ENCODE measurements at places on chromosomes 7 and 10.

DNA sequence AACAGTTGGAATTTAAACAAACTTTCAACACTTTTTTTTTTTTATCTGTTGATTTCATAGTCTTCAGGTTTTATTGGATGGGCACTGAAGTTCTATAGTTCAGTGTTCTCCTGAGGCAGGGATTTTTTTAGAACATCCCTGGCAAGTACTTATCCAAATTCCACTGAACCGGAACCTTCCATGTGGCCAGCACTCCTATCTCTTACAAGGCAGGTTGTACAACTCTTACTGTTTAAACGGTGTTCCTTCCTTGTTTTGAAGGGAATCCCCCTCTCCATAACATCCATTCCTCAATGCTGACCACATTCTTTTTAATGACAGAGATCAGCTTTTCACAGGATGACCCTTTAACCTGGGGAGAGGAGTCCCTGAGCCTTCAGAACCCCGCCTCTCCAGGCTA lies 238.9 kb upstream of the CTBP2 start:
- no peak for DNase-seq

- DNase-seq: peak; percentile 56
Observed at GRCh38 chr7:84372712-84373111, 178.1 kb upstream of the SEMA3A start.

DNA sequence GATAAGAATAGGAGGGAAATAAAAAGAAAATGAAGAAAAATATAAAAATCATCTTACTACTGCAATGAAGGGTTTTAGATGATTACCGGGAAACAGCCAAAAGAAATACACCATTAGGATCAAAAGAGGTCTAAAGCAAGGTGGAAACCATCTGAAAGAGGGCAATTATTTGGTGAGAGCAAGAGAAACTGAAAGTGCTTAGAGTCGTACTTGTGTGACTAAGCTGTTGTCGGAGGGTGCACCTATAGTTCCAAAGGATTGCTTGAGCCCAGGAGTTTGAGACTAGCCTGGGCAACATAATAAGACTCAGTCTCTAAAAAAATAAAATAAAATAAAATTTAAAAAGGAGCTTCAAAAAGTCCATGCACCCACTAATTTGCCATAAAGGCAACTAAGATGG lies 169.5 kb downstream of the DKK1 start:
- no peak for DNase-seq

GRCh38 chr10:88004451-88004850 lies 141.0 kb downstream of the PTEN start:
- DNase-seq: peak; percentile 30

DNA sequence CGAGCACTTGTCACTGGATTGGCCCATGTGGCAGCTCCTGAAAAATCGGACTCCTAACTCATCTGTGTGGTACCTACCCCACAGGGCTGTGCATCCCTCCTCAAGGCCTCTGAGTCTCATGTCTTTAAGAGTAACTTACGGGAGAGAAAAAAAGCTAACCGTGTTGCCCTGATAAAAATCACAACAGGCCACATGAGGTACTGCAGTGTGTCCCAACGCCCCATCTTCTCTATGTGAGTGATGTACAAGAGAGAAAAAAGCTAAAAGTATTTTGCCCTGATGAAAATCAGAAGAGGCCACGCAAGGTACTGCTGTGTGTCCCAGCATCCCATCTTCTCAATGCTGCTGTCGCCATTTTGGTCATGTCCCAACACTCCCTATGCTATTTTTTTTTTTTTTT lies 41.2 kb upstream of the ADRB1 start:
- DNase-seq: no peak

DNA sequence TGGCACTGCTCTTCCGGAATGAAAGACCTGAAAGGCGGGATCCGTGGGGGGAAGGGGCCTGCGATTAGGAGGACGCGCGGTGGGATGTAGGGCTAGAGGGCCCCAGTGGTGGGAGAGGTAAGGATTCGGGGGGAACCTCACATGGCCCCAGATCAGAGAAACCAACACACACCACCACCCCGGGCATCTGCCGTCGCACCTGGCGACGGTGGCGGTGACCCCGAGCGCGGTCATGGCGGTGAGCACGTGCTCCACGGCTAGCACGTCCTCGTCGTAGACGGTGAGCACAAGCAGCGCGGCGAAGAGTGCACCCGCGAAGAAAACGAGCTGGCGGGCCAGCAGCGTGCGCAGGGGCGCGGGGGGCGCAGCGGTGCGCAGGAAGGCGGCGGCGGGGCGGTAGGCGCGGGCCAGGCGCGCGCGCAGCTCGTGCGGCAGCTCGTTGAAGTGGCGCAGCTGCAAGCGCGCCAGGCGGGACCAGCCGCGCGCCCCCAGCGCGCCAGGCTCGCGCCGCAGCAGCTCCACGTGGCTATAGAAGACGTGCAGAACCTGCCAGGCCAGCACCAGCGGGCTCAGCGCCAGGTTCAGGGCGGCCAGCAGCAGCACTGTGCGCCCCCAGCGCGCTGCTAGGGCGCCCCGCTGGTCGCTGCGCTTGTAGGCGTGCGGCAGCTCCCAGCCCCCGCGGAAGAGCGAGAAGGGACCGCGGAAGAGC lies 5.7 kb downstream of the ATG9B start:
- no peak for DNase-seq

DNA sequence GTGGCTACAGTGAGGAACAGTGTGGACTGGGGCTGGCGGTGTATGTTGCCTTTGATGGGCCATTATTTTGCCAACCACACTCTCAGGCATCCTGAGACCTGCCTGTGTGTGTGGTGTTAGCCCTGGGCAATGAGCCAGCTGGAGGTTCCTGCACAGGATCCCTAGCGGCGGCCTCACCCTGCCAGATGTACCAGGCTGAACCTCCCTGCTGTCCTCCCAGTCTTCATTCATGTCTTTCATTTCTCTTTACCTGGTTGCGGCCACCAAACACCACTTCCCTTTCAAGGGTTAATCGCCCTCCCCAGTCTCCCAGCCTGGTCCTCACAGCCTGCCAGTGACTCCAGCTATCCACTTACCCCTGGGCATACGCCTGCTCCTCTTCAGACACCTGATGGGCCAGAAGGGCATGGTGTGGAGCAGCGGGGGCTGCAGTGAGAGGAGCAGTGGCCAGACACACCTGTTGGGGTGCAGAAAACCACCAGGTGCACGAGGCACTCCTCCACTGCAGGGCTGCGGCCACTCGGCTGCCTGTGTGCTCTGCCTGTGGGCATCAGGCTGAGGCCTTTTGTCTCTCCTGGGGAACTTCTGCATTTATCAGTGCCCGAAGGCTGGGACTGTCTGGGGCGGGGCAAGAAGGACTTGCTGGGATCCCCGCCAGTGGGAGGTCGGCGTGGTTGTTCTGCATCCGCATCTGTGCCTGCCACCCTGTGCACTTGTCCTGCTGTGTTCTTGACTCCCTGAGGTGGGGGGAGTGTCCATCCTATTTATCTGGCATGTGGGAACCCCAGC lies 111.6 kb downstream of the ARHGAP22 start:
- no peak for DNase-seq

DNA sequence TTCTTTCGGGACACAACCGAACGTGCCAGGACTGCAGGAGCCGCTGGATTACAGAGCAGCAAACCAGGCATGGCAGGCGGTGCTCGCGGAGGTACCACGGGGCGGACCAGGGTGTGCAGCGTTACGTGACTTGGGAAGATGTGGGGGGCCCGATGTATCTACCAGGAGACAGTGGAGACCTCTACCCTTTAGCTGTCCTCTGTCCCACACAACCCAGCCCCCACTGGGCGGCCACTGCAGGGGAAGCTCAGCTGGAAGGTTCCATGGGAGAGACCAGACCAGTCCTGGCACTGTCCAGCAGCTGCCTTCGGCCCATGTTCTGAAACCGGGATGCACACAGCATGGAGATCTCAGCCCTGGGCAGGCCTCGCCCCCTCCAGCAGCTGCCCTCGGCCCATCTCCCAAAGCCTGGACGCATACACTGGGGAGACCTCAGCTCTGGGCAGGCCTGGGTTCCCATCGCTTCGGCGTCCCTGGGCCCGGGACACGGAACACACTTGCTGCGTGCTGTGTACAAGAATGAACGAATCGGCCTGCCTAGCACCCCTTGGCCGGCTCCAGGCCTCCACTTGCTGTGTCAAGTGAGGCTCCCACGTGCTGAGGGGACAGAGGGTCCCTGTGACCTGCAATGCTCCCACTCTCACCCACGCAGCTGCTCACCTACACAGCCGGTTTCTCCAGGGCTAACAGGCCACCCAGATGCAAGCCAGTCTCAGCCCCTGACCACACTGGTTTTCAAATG lies 177.4 kb downstream of the ELFN1 start:
- no peak for DNase-seq

DNA sequence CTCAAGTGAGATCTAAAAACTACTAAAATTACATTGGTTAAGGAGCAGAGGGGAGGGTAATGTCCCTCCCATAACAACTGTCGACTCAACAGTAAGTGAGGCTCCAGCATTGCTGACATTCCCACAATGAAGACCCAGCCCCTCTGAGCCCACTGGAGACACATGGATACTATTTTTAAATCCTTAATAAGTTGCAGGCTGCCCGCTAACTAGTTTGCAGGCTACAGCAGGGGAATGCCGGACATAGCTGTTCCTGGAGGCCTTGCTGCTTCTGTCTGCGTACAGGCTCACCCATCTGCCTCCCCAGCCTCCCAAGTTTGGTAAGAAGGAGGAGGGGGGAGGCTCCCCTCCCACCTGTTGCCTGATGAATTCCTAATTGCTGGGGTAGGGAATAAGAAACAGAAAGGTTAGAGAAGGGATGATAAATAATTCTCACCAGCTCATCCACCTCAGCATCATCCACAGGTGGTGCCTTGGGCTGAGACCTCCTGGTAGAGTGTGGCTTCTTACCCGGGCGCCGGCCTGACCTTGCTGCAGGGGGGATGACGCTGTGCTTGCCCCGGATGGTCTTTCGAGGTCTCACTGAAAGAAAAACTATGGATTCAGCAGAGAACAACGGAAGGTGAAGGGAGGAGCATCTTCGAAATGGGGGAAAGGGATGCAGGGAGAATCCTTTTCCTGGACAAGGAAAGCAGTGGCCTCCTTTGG lies 10.1 kb downstream of the FZD9 start:
- DNase-seq: no peak

- no peak for DNase-seq
Observed at GRCh38 chr7:98651760-98652159, 34.7 kb downstream of the NPTX2 start.

DNA sequence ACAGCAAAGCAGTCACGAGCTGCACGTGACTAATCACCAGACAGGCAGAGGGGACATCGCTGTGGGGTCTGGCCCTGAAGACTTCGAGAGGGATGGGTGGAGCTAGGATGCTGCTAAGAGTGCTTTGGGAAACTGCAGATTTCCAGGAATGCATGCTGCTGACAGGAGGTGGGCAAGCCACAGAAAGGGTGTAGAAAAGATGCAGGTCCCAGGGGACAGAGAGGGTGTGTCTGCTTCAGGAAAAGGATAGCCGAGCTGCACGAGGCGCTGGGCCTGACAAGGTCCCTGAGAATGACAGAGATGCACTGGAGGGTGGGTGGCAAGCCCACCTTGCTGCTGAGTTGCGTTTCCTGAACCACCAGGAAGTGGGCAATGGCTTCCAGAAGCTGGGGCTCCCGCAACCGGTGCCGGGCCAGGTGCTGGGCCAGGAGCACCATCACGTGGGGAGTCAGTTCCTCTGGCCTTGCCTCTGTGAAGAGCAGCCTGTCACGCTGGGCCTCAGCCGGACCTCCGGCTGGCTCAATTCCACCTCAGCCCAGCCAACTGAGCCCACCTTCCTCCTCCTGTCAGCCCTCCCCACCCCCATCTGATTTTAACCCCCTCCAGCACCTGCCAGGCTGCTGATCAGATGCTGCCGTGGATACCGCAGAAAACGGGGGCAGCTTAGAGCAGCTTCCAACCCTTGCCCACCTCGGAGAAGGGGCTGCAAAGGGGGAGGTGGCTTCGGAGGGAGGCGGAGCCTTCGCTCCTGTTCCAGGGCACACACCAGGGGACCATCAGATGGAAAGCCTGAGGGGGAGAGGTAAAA lies 2.2 kb downstream of the FASTK start:
- peak; percentile 61 for DNase-seq

GRCh38 chr7:40763319-40764287 lies 628.8 kb downstream of the SUGCT start:
- DNase-seq: peak; percentile 14

- DNase-seq: no peak
Observed at GRCh38 chr10:83991986-83992753, 147.1 kb upstream of the GHITM start.

- no peak for DNase-seq
Observed at GRCh38 chr7:119708891-119709290, 564.1 kb upstream of the KCND2 start.

DNA sequence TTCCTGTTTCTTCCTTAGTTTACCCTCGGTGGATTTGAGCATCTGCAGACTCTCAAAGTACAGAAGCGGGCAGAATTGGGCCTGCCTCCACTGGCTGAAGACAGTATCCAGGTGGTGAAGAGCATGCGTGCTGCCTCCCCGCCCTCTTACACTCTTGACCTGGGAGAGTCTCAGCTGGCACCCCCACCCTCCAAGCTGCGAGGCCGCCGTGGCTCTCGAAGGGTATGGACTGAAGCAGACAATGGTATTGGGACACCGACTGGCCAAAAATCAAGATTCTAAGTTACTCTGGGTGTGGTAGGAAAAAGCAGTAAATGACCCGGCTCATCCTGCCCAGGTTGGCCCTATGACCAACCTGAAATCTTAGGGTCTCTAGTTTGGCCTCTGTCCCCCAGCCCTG lies 22.2 kb downstream of the STRIP2 start:
- no peak for DNase-seq

- no peak for DNase-seq
Observed at GRCh38 chr7:146831875-146832274, 715.3 kb downstream of the CNTNAP2 start.

DNA sequence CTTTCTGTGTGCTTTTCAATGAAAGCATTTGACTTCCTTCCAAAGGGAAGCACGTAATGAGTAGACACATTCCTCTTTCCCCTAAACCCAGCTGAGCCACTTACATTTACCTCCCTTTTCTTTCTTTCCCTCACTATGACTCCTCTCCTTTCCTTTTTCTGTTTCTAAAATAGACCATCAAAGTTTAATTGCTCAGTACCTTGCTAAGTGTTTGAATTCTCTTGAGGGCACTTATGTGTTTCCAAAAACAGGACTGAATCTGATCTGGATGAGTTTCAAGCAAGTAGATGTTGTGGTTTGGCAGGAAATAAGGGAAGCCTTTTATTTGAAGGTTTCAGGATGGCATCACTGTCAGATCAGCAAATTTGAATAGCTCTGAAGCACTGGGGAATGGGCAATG lies 396.2 kb downstream of the REEP3 start:
- DNase-seq: no peak

DNA sequence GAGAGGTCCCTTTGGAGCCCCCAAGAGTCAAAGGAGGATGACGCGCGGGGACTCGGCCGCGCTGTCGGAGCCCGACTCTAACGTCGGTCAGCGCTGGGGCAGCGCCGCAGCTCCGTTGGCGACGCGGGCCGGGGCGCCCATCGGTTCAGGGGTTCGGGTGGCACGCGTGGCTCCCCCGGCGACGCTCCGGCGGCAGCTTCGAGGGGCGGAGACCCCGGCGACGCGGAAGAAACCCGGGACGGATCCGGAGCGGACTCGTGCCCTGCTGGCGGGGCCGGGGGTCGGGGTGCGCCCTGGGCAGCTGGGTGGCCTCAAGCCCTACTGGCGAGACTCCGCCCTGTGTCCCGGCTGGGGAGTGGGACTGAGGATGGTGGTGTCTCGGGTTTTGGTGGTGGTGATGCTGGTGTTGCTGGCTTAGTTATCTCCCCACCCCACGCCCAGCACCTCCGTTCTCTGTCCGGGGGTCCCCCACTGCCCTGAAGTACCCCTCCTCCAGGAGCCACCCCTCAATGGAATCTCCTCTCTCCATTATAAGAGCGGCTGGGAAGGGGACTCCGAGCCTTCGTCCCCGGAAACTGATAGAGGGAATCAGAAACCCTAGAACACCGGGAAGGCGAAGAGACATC lies at the start of gene NAT16:
TSS of gene NAT16 (minus strand) at position 164 of the 626 bp plus-strand sequence. CDS start 5,486 bp downstream, outside the sequence.
- DNase-seq: no peak
